ENCODE measurements at places on chromosomes 12 and 14.

DNA sequence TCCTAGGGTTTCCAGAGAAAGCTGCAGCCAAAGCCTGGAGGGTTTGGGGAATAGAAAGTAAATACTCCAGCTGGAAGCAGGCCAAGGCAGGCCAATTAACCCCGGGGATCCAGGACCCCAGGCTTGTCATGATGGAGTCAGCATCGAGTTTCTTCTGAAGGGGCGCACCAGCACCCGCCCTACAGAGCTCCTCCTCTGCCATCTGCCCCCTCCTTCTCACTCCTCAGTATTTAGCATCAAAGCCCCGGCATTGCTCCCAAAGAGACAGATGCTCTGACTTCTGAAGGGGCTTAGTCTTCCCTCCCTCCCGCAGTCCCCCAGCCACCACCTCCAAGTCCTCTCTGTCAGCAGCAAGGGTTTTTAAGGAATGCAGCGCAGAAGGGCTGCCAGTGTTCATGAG, 285.1 kb upstream of the NOS1 start:
- DNase-seq: no peak

DNA sequence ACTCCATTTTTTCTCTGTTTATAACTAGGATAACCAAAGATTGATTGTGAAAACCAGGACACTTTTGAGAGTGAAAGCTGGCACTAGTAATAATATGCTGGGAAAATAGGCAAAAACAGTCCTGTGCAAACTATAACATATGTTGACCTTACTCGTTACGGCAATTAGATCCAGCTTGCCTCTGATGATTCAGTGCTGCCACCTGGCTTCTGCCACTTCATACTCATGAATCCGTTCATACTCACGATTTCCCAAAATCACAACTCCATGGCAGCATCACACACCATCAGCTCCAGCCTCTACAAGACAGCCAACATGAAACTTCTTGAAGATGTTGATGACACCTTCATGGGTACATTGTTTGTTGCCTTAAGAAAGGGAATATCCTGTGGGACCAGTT, 49.1 kb upstream of the CAND1 start:
- peak; percentile 17 for DNase-seq

DNA sequence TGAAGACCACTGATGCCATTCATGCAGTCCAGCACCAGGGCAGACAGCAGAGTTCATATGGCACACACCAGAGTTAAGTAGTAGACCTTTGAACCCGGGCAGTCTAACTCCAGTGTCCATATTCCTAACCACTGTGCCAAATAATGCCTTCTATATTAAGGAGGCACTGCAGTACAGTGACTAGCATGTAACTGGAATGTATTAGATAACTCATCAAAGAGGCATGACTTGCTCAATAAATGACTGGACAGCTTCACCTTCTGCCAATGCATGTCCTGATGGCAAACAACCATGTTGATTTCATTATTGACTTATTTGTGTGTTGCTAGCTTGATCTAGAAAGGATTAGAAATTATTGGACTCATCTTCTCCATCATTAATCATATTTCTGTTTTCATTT, 40.2 kb downstream of the DACT1 start:
- no peak for DNase-seq

DNA sequence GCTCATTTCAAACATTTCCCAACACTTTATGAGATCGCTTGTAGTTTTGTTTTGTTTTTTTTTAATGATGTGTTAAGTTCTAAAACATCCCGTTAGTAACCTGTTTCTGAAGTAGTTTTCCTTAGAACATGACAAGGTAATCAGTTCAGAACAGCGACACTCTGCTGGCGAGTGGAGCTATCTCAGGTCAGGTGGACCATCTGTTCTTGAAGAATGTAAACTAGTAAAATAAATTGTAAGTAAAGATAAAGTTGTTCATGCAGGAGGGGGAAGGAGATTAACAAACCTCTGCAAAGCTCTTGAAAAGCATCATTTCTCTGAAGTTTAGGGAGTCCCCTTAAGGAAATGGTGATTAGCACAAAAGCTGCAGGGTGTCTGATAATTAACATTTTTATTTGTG, 71.9 kb upstream of the DACT1 start:
- no peak for DNase-seq

DNA sequence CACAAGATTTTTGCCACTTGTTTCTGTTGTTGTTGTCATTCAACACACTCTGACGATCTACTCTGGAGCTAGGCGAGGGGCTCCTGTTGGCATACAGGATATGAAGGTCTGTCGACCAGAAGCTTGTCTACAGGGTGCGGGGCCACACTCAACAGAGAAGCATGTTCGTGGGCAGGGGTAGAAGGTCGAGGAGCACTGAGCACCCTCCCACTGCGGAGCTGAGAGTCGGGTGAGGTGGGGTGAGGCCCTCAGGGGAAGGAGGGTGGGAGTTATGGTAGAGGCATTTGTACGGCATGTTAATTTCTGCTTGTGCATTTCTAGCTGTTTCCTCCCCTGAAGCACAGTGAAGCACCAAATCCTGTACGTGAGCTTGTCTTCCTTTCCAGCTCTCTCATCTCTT, 115.1 kb downstream of the PRMT8 start:
- DNase-seq: no peak

- no peak for DNase-seq
These were observed 93.8 kb upstream of the CLMN start for GRCh38 chr14:95413289-95414215.

- DNase-seq: peak; percentile 25
These were observed 263.9 kb upstream of the TMTC1 start for GRCh38 chr12:30047516-30048254.

DNA sequence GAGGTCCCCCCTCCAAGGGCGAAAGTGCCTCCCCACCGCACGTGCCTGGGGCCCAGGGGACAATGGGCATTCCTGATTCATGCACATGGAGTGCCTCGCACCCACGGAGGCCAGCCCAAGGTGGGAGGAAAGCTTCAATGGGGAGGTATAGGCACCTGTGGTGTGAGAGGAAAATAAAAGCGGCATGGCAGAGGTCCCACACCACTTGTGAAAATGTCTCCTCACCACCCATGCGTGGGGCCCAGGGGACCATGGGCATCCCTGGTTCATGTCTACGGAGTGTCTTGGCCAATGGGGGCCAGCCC, 384.7 kb downstream of the ALG10 start:
- peak; percentile 7 for DNase-seq

- no peak for DNase-seq
These were observed 153.4 kb downstream of the PIK3C2G start for GRCh38 chr12:18414671-18415070.

GRCh38 chr12:78684419-78684818, 180.2 kb upstream of the SYT1 start:
- no peak for DNase-seq

DNA sequence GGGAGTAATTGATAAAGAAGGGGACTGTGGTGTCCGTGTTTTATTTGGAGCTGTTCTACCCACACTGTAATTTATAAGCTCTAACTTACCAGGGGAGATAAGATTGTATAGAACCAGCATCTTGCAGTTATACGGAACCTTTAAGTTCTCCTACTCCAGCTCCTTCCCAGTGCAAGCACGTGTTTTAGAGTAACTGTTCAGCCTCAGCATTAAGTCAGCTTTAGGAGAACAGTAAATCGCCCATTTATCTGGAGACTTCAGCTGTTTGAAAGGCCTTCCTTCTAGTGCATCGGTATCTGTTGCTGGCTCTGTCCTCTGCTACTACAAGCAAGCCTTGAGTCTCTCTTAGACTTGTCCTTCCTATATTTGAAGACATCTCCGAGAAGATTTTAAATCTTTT, 95.6 kb downstream of the ETV6 start:
- no peak for DNase-seq

- no peak for DNase-seq
These were observed 74.9 kb upstream of the CPM start for GRCh38 chr12:69007855-69008351.

- DNase-seq: no peak
These were observed 22.0 kb downstream of the NAA30 start for GRCh38 chr14:57412341-57412740.

DNA sequence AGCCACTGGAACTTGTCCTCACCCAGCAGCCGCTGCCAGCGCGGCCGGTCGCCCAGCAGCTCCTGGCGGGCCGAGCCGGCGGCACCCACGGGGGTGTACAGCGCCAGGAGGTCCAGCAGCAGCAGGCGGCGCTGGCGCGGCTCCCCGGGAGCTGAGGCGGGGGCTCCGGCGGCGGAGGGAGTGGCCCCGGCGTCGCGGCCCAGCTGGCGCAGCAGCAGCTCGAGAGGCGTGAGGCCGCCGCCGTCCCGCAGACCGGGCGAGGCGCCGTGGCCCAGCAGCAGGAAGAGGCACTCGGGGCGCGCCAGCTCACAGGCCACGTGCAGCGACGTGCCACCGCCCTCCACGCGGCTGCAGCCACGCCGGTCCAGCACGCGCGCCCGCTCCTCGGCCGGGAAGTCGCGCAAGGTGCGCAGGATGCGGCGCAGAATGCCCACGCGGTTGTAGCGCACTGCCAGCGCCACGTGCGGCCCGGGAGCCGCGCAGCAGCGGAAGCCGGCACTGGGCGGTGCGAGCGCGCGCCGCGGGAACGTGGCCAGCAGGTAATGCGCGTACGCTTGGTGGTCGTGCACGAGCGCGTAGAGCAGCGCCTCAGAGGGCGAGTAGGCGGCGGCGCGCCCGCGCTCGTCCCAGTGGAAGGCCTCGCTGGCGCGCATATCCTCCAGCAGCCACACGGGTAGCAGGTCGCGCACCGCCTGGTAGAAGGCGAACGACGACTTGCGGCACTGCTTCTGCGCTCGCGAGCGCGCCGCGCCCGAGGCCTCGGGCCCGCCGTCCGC, 2.3 kb downstream of the ANKRD9 start:
- DNase-seq: no peak

- peak; percentile 66 for DNase-seq
These were observed 56.9 kb downstream of the TESC start for GRCh38 chr12:117042171-117042842.

DNA sequence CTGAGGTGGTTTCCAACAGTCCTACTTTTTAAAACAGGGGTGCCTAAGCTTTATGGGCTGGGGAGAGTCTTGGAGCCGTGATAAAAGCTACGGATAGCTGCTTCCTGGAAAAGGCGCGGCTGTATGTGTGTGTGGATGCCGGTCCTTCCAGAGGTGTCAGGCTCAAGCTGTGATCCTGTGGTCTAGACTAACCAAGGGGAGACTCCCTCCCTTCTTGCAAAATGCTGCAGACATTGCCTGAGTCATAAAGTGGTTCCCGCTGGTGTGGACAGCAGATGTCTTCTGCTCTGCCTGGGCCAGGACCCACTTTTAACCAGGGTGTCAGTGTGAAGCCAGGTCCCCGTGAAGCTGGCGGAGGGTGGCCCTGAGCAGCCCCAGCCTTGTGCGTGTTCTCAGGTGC, 37.8 kb downstream of the CCDC92 start:
- no peak for DNase-seq

DNA sequence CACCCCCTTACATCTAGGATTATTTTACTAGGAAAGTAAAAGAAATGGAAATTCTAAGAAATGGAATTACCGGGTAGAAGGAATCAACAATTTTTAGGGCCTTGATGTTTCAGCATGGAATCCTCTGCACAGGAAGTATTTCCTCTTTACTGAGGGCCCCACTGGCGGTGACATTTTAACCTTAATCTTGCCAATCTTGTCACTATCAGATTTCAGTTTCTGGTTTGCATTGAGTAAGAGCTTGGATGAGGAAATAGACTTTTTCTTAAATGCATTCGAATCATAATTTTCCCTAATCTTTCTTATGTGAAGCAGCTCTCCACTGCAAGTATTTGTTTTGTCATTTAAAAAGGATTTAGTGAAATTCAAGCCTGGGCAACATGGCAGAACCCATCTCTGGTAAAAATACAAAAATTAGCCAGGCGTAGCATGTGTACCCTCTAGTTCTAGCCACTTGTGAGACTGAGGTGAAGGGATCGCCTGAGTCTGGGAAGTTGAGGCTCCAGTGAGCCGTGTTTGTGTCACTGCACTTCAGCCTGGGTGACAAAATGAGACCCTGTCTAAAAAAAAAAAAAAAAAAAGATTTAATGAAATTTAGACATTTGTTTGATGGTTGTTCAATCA, 40.7 kb downstream of the TPCN1 start:
- peak; percentile 8 for DNase-seq

GRCh38 chr14:26992403-26993115, 394.7 kb upstream of the NOVA1 start:
- DNase-seq: no peak

GRCh38 chr12:130375296-130376287, 37.9 kb downstream of the PIWIL1 start:
- no peak for DNase-seq

- DNase-seq: no peak
These were observed 28.0 kb downstream of the TXNRD1 start for GRCh38 chr12:104243551-104243950.

- DNase-seq: no peak
These were observed 544.5 kb upstream of the ATP2B1 start for GRCh38 chr12:90253136-90253535.

DNA sequence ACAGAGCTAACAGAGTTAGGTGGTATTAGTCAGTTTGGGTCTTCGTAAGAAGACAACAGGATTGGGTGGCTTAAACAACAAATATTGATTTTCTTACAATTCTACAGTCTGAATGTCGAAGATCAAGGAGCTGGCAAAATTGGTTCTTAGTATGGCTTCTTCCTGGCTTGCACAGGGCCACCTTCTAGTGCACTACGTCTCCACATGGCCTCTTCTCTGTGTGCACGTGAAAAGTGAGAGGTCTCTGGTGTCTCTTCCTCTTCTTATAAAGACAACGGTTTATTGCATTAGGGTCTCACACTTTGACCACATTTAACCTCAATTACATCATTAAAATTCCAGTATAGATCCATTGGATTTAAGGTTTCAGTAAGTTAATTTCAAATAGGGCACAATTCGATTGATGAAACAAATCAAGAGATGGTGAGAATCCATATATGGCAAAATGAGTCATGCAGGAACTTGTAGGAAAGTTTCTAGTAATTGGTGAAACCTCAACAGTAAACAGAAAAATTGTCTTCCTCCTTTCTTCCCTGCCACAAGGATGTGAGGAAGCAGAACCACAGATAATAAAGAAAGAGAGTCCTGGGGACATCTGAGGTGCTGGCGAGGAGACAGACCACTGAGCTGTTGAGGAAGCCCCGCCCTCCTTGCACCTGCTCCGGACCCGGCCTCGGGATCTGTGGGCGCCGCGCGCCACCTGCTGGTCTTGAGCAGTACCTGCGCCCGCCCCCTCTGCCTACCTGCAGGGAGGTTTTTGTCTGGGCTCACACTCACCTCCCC, 846.7 kb downstream of the TMEM121 start:
- peak; percentile 54 for DNase-seq

- DNase-seq: no peak
These were observed 266.2 kb downstream of the TMTC2 start for GRCh38 chr12:82952946-82953345.

DNA sequence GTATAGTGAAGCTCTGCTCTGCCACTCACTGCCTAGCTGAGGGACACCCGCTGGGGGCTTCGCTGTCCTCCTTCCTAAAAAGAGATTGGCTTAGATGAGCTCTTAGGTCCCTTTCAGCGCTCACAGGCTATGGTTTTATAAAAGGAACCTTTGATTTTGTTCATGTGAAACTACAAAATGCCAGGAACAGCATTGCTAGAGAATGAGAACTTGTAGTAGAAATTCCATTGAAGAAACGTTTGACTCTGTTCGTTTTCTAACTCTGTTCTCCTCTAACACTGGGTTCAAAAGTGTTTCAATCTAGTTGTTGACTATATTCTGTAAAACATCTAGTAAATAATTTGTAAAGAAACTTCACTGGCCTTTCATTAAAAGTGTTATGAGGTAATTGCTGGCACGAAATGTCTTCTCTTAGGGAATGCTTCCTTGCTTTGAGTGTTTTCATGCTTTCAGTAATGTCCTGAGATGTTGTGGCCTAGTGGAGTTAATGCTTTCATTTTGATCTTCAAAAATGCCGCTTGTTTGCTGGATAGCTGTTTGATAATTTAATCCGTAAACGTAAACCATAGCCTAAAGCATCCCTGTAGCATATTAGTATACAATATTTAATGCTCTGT, 1.6 kb downstream of the MARK3 start:
- DNase-seq: no peak
